ENCODE measurements at places on chromosomes 3 and 15.

DNA sequence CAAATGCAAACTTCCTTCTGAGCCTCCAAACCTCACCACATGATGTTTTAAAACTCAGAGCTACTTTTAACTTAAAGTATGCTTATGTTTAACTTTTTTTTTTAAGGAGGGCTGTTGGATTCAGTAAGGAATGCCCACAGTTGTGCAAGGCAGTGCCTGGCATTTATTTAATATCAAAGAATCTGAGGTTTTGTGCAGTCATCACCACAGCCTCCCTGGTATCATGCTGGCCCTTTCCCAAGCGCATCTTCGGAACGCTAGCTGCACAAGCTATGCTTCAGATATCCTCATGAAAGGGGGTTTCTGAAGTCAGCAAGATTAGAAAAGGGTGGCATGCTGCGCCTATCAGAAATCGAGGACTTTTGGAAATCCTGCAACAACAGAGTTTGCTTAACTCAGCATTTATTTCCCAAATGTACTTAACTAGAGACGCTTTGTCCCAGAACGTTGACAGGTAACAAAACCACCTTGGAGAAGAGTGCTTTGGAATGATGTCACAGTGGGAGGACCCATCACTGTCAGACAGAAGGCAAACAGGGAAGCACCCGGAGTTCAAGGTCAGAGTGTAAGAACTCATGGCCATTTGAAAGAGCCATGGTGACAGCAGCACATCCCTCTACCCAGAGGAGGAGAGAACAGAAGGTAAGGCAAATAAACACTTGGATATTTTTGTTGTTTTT is 120.2 kb upstream of the IGF1R start:
- no peak for DNase-seq

GRCh38 chr3:18082551-18083272 is 340.3 kb upstream of the TBC1D5 start:
- no peak for DNase-seq

- peak; percentile 87 for DNase-seq
Measured at GRCh38 chr3:16148783-16149182, 25.7 kb upstream of the GALNT15 start.

GRCh38 chr3:170244576-170244975 is 22.4 kb downstream of the PRKCI start:
- no peak for DNase-seq

DNA sequence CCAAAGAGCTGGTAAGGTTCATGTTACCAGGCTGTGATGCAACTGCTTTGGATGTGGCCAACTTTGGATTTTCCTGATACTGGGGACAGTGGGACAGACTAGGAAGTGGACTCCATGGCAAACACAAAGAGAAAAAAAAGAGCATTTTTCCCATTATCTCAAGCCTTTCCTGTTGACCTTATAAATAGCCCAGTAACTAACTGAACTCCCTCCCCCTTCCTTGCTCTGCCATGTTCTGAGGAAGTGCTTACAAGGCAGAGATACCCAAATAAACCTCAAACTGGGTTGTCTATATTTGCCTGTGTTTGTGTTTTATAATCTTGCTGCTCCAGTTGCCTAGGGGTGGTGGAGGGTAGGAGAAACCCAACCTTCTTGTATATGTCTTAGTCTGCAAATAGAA is 27.3 kb upstream of the SLC9A9 start:
- no peak for DNase-seq

- no peak for DNase-seq
Measured at GRCh38 chr3:129992781-129993180, 18.3 kb downstream of the TRH start.

DNA sequence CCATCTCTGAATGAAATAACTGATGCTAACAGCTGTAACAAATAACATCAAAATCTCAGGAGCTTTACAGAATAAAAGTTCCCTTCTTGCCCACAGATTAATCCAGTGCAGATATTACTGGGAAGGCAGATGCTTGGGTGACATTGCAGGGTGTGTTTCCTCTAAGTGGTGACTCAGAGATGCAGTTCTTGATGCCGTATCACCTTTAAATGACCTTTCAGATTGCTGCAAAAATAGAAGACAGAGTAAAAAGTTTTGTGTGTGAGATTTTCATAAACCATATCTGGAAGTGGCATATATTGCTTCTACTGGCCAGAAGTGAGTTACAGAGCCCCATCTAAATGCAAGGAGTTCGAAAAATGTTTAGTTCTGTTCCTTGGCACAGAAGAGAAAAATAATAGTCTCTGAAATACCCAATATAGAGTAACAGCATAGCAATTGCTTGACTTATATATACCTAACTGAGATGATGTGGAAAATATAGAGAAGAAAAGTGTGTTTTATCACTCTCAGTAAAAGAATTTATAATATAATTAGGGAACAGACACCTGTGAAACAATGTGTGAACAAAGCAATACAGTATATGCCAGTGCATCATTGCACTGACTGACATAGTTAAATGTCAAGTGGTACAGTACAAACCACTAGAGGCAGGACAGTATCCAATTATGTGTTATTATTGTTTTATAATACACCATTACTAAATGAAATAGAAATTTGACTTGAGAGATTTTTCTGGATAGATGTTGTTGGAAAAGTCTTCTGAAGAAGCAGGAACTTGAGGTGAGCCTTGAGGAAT is 430.7 kb upstream of the CBLB start:
- DNase-seq: peak; percentile 34

DNA sequence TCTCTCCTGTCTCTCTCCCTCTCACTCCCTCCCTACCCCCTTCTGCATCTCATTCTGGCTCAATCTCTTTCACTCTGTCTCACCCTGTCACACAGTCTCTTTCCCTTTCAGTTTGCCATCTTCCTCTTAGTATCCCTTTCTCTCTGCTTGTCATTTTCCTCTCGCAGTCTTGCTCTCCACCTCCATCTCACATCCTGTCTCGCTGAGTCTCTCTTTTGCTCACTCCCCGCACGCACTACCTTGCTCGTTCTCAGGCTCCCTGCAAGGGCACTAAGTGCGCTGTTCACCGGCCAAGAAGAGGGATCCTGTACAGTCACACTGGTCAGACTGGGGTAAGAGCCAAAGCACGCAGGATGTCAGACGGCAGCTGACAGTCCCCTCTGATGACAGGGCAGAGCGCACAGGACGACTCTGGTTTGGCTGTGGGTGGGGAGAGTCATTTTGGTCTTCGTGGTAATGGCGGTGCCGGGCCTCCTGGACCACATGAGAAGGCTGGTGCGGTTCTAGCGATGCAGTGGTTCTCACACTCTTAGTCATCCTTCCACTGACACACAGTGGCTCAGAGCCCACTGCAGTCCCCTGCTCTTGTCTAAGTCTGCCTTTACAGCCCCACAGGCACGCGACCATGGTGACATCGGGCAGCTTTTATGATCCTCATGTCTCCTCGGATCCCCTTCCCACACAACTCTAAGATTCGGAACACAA is 356.8 kb downstream of the FOXP1 start:
- DNase-seq: peak; percentile 55

DNA sequence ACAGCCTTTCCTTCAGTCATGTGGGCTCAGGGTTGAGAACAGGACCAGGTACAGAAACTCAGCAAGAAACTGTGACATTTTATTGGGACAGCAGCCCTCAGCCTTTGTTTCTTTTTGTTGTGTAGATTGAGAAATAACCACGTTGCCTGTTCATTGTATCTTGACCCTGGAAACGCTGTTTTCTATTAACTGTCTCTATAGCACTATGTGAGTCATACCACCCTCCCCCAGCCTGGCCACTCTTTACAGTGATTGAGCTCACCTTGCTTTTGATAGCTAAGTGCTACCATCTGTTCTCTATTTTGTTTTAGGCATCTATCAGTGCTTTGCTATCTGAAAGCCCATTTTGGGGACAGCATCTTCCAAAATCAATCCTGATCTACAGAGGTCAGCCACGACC is 127.9 kb downstream of the CD47 start:
- peak; percentile 70 for DNase-seq

DNA sequence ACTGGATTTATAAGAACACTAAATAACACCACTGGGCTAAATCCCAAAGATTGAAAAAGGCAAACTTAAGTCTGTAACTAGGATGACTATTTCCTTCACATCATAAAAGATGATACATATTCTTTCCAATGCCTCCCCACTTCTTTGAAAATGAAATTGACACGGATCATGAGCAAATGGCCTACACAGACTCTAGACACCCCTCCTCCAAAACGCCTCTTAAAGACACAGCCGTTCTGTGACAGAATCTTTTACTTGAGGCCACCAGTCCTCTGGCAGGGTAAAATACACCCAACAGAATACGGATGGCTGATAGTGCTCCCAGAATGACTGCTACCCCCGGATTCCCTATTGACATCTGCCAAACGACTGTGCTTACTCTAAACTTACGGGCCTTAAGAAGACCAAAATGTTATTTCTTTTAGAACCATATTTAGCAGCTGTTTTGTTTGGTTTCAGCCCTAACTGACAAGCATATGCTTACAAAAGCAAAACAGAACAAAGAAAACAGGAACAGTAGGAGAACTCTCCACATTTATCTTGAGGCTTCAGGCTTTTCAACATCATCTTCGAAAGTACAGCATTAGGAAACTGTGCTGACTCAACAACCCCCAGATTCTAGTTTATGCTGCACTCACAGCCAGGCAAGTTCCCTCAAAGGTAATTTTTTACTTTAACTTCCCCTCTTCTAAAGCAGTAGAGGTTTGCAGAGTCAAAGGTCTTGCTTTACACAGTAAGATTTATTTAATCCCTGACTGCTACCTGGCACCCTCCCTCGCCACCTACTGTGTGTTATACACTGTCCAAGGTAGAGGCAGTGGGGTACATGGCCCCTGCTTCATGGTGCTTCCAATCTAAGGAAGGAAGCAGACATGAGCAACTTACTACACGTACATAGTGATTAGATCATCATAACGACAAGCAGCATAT is 84.3 kb downstream of the TNIK start:
- no peak for DNase-seq

DNA sequence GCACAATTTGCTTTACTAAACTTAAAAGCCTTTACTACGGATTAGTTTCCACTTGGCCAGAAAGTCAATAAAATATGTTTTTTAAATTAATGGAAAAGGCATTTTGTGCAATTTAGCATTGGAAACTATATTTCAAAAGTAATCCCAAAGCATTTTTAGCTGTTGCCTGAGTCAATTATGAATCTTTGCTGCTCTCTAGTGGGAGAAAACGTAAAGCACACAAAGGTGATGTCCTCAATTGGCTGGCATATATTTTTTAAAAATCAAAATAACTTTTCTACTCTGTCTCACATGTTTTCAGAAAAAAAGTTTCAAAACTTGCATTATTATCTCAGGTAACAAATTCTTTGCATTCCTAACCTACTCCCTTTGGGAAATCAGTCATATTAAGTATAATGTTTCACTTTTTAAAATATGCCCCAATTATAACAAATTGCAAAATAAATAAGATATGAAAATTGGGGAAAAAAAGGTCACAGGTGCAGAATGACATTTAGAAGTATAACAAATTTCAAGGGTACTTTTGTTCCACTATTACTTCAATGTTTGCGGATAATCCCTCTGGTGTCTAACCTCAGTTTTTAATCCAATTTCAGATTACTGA is 47.2 kb upstream of the TEX55 start:
- DNase-seq: peak; percentile 20

DNA sequence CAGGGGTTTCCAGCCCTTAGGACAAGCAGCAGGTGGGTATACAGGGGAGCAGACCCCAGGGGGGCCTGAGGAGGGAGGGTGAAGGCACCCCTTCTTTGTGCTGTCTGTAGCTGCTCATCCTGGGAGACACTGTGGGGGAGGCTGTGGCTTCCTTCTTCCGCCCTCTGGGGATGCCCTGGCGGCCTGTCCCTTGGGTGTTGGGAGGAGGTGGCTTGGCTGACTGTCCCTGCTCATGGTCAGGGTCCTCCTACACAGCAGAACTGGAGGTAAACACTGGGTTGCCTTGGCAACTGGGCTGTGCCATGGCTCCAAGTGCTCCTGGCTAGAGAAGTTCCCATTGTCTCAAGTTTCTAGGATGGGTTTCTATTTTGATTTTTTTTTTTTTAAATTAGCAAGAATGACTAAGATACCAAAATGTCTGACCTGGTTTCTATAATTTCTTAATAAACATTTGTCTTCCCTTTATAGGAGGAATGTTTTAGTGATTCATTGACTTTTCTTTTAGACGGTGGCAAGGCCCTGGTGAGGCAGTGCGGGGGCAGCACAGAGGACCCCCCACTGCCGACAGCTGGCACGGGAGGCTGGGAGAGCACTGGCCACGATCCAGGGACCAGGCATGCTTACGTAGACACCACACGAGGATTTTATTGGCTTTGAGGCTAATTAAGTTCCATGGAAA is 12.4 kb downstream of the KLF13 start:
- peak; percentile 72 for DNase-seq

DNA sequence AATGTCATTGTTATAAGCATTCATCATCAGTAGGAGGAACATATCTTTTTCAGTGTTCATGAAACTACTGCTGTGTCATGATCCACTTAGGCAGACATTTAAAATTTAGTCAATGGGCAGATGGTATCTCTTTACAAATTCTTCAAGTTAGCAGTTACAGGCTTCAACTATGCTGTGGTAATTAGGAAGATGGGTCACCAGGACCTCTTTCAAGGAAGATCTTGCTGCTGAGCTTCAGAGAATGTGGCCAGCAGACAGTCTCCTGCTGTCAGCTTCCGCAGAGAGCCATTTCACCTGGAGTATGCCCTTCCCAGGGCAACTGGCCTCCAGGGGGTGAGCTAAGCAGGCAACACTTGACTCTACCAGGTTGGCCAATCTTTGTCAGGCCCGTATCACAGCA is 19.4 kb downstream of the IFT57 start:
- no peak for DNase-seq

DNA sequence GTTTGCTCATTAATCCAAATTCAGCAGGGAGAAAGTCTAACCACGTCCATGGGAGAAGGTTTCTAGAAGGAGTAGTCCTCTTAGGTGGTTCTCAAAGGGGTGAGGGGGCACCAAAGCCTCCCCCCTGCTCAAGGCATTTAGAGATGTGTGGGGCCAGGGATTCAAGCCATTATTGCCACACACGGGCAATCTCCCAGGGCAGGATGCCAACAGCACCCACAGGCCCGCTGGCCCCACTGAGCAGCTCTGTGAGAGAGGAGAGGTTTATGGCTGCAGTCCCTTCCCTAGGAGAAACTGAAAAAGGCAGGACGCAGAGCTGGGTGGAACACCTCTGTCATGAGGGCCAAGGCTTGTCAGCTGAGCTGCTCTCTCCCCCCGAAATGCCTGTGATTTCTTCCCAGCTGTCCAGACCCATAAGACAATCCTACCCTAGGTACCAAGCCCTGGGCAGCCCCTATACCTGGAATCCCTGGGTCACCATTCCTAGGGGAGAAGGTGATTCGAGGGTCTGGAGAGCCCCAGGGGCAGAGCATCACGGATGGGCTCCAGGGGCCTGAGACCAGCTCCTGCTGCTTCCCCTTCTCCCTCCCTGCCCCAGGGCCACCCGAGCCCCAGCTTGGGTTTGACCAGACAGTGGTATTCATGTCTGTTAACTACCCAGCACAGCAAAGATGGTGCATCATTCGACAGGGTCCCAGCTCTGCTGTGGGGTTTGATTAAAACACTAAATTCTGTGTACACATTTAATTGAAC is 39.0 kb downstream of the WHAMM start:
- DNase-seq: no peak
